ENCODE measurements at places on chromosomes 7 and 10. TPM values are rescaled to one million over a fixed set of nuclear protein-coding genes. Genes with fewer than 3 reads are reported as not detected.

The TBC1D12 gene
- 3.9 TPM for total RNA-seq

The TMEM270 gene
- total RNA-seq, result 0.72 TPM

The PDGFA gene
- 23.6 TPM for total RNA-seq

GRCh38 chr7:158023681-158024350 is 563.8 kb downstream of the PTPRN2 start:
- DNase-seq, result no peak
- no peak overlapping the region for H3K27ac ChIP-seq
- H3K27me3 ChIP-seq, result peaks cover 100% of the 10 kb centered on the region
- no peaks in the 10 kb centered on the region for H3K36me3 ChIP-seq

The IDI1 gene
- total RNA-seq, result 38.5 TPM
